SIG-M5 (cell line): ENCODE measurements at places on chromosomes 2 and 18.

GRCh38 chr18:58882686-58883085, 18.0 kb downstream of the ZNF532 start:
- DNase-seq, result no peak

- no peak for DNase-seq
These were observed 480.0 kb downstream of the RIT2 start for GRCh38 chr18:42635378-42636048.

- DNase-seq, result no peak
These were observed 556.2 kb upstream of the DSEL start for GRCh38 chr18:68072744-68073143.

GRCh38 chr2:181847198-181847556, 44.4 kb upstream of the ITPRID2 start:
- no peak for DNase-seq

GRCh38 chr2:200423541-200423940, 86.3 kb downstream of the KCTD18 start:
- no peak for DNase-seq

- no peak for DNase-seq
These were observed 7.5 kb upstream of the COLEC11 start for GRCh38 chr2:3587432-3587831.

GRCh38 chr2:7436096-7436906, 519.1 kb downstream of the RNF144A start:
- no peak for DNase-seq

DNA sequence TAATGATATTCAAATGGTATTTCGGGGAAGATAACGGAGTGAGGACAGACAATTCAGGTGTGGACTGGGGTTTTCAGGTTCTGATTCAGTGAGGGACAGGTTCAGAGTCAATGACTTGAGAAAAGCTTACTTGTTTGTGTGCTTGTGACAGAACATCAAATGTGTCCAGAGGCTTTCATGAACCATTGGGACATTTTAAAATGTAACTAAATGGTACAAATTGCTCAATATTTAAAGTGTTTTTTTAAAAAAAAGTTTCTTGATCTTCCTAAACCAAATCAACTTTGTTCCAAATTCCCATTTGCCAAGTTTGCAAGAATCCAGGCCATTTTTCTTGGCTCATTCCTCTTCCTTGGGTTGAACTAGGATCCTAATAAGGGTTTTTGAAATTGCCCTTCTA, 59.4 kb upstream of the BZW1 start:
- DNase-seq, result no peak

- no peak for DNase-seq
These were observed 18.8 kb downstream of the DYNC2LI1 start for GRCh38 chr2:43792653-43793052.

GRCh38 chr2:84078471-84078870, 380.6 kb downstream of the SUCLG1 start:
- DNase-seq, result no peak

DNA sequence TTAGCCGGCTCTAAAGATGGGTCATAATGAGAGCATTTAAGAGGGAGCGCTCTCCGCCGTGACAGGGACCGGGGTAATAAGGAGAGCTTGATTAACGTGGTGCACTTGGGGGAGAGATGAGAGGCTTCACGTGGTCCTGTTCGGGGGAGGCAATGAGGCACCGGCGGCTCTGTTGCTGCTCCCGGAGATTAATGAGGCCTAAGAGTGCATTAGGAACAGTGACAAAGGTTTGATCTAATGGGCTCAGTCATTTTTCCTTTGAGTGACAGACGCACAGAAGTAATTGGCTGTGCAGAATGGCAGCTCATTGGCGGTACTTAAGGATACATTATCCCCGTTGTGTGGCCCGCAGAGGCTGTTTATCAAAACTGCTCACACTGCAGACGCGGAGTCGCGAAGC, 250.7 kb downstream of the GBX2 start:
- no peak for DNase-seq

- no peak for DNase-seq
These were observed 70.2 kb downstream of the SOCS6 start for GRCh38 chr18:70359071-70359470.

- no peak for DNase-seq
These were observed 214.0 kb downstream of the CYP26B1 start for GRCh38 chr2:71933467-71934319.

DNA sequence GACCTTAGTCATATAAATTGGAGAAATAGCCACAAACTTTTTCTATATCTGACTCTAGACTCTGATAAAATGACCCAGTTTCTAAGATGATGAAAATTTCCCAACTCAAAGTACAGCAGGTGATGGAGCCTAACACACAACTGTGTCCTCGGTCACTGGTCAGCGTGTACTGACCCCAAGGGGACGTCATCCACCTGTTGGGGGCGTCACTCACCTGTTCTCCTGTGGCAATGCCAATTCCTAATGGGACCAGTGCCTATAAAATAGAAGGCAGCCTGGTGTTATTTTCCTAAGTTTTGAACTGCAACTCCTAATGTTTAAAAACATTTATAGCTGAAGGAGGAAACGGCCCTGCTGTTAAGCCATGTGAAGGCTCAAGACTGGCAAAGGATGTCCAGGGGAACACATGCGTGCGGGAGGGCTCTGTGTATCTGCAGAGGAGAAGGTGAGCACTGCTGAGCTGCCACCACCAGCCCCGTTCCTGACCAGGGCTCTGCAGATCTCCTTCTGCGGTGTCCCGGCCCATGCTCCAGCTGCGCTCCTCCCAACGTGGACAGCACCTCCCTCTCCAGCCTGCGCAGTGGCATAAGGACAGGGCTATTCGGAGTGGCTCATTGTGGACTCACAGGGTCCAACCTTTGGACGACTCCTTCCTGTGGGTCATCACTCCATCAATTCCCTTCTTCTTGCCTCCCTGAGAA, 21.2 kb downstream of the TYMS start:
- DNase-seq, result no peak

- DNase-seq, result no peak
These were observed 144.6 kb upstream of the SATB2 start for GRCh38 chr2:199602271-199602895.

DNA sequence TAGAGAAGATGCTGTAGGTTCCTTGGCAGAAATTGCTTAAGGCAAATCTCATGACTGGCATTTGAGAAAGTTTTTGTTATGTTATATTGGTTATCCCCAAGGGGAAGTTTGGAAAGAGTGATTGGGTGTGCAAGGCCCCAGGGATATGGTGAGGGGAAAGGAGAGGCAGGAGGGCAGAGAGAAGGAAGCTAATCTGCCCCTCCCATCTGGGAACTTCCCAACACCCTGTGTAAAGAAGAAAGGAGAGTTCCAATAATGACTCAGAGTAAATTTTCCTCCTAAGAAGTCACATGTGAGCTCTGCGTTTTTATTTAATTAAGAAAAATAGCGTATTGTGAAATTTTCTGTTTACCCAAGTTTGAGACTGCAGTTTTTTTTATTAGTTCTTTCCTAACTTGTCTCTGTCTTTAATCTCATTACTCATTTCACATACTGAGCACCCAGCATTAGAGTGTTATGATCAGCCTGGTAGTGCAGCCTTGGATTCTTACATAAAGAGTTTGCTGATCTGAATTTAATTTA, 3.1 kb upstream of the KYNU start:
- DNase-seq, result peak; percentile 32

DNA sequence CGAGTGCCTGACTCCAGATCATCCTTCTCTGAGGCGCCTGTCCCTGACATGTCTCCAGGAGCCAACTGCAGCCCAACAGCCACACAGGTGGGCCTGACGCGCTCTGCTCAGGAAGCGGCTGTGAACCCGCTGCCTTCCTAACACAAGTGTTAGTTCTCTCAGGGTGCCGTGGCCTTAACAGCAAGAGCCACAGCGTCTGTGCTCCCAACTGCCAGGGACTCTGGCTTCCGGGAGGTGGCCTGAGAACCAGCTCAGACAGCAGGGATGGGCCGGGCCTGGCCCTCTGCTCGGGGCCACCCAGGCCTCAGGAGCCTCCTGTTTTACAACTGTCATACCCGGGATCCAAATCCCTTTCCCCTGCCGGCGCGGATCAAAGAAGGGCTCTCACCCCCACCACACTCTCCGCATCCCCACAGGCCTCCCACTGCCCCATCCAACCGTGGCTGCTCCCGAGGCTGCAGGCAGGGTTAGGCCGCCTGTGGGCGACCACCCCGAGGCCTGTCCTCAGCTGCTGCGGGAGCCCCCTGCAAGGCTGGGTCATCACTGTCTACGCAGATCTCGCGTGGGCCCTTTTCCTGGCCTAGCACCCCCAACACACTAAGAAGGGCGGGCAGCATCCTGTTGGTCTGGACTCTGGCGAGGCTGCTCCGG, 114.2 kb upstream of the ZNF236 start:
- DNase-seq, result no peak

DNA sequence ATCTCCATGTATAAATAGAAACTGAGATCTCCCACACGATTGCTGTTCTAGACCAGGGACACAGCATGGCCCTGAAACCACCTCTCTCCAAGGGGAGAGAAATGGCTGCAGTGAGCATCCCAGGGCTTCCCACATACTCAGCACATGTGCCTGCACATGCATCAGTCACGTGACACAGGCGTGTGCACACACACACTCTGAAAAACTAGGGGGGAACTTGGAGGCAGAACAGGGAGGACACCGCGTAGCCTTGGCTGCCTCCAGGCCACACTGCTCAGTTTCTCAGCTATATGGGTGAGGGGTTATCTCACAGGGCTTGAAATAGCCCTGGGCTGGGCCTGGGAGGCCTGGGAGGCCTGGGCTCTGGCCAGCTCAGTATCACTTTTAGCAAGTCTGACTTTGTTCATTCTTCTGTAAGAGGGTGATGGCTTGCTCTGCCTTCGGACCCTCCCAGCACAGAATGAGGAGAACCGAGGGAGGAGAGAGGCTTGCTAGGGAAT, 66.9 kb downstream of the EMX1 start:
- DNase-seq, result no peak

GRCh38 chr2:197548582-197548981, 32.7 kb downstream of the MOB4 start:
- DNase-seq, result no peak

DNA sequence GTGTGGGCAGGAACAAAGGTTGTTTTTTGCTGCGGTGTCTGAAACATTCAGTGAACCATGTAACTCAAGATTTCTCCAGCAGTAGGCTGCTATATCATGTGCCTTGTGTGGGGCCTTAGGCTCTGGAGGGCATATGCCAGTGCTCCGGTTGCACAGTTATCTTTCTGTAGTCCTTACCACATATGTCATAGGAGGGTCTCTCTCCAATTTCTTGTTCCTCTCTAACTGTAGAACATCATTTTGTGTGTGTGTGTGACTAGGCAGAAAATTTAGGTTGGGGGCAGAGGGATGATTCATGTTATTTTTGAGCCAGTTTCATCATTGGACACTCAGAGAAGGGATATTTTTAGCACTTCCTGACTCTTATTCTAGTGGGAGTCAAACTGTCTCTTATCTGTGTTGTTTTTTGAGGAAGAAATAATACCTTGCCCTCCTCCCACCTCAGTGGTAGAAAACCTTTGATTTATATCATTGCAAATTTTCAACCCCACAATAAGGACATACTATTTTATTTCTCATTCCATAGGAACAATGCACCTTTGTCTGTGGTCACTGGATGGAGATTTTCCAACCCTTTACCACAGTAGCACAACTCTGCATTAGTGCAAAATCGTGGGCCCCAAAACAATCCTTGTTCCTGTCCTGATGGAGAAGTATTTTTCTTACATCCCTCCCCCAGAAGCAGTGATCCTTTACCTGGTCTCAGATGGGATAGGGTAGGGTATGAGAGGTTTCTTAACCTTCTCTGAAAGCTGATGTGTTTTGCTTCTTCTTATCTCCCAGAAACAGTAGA, 113.9 kb downstream of the CCDC74A start:
- DNase-seq, result peak; percentile 67

DNA sequence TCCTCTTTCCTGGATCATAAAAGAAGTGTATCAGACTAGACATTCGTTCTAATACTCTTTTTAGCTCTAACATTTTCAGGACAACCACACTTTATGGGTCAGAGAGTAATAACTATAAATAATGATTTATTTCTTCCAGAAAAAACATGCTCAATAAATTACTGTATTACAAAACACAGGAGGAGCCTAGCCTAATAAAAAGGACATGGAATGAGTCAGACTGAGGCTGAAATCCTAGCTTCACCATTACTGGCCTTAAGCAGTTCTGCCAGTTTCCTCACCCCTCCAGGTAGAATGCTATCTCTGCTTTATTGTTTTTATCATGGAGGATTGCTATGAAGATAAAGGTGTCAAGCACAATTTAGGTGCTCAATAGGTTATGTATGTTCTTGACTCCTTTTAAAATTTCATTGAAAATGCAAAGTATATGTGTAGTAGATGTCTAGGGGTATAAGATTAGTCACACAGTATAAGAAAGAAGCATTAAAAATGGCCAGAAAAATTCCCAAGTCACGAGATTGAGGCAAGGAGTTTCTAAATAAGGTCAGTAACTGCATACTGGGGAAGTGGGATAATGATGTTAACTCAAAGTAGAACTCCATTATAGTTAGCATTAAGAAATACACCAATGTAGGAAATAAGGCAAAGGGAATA, 105.5 kb upstream of the NEUROD1 start:
- no peak for DNase-seq

GRCh38 chr18:57440331-57441070, 5.3 kb downstream of the ONECUT2 start:
- DNase-seq, result no peak

DNA sequence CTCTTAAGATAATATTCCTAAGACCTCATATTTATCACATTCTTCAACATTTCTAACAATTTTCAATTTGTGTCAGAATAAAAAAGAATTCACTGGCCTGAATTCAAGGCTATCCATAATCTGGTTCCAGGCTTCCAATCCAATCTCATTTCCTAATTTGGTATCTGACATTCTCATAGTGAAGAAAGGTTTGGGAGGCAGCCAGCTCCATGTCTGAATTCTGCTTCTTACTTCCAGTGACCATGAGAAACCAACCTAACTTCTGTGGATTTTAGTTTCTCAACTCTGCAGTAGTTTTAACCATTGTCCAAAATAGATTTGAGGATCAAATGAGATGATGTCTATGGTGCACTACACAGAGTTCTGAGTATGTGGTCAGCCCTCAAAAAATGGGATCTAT, 439.1 kb upstream of the GCFC2 start:
- no peak for DNase-seq

DNA sequence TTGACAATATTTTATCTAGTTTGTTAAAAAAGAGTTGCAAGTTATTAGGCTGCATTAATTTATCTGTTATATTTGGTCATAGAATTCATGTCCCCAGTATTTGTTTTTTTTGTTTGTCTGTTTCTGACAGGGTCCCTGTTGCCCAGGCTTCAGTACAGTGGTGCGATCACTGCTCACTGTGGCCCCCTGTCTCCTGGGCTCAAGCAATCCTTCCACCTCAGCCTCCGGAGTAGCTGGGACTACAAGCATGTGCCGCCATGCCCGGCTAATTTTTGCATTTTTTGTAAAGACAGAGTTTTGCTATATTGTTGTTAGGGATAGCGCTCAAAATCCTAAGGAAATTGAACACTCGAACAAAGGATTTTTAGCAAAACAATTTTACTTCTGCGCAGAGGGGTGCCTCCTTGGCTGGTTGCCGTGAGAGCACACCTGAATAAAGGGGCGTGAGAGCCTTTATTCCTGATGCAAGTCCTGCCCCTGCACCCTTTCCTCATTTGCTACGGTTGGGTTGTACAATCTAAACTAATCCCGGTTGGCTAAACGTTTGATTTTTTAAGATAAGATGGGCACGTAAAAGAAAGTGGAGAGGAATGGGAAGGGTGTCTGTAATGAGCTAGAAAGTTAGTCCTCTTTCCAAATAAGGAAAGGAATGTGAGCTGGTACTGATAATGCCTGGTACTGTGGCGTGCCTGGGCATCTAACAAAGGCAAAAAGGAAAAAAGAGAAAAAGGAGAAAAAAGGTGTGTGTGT, 65.5 kb downstream of the COMMD1 start:
- no peak for DNase-seq
